ENCODE measurements at places on chromosomes 4 and X. TPM values are rescaled to one million over a fixed set of nuclear protein-coding genes. Genes with fewer than 3 reads are reported as not detected.

The SRPK3 gene
- total RNA-seq = not detected

The GPRASP1 gene
- 11.5 TPM for total RNA-seq

DNA sequence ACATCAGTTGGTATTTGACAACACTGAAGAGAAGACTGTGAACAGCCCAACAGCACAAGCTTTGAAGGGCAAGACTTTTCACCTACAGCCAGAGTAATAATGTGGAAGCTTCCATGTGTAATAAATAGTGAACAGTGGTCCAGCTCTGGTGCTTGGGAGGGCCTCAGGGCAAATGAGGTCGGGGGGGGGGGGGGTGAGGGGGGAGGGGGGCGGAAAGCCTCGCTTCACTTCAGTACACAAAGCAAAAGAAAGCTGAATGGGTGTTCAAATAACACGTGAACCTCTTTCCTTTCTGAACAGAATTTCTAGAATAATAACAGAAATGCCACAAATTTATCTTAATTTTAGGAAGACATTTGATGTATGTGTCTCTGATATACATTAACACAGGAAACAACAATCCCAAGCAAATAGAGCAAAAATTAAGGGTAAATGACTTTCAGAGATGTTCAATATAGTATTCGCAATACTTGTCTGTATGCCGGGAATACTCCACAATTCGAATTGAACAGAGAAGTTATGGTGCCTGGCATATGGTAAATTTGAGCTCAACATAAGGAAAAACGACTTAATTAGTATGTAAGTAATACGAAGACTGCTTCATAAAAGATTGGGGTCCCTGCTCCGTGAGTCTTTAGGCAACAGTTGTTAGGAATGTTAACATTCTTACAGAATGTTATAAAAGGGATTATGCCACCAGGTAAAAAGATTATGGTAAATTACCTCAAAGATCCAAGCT, 92.6 kb downstream of the FRYL start:
- DNase-seq = no peak

DNA sequence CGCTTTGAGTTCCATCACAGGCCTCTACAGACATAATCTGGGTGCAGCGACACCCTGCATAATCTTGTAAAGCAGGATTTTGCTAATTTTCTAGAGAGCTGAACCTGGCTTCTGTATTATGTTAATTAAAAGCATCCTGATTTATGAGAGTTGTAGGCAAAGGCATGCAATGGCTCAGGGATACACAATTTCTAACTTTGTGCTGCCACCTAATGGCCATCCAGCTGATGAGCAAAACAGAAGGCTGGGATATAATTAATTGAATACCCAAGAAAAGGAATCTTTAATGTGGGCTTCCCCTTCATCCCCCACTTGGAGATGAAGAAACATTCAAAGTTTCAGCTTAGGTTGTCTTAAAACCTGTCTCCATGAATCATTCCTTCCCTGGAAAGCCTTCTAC, 78.1 kb downstream of the BMP15 start:
- DNase-seq = peak; percentile 41

The JADE3 gene
- total RNA-seq = 3.9 TPM

GRCh38 chrX:133645256-133645655, 230.0 kb upstream of the GPC4 start:
- peak; percentile 71 for DNase-seq

- DNase-seq = no peak
Measured at GRCh38 chr4:162681212-162681611, 485.5 kb downstream of the NAF1 start.

- no peak for DNase-seq
Measured at GRCh38 chr4:89491761-89492160, 184.2 kb upstream of the GPRIN3 start.

All from fibroblast of the aortic adventitia (primary cell).